ENCODE measurements at places on chromosomes 3 and 15.

DNA sequence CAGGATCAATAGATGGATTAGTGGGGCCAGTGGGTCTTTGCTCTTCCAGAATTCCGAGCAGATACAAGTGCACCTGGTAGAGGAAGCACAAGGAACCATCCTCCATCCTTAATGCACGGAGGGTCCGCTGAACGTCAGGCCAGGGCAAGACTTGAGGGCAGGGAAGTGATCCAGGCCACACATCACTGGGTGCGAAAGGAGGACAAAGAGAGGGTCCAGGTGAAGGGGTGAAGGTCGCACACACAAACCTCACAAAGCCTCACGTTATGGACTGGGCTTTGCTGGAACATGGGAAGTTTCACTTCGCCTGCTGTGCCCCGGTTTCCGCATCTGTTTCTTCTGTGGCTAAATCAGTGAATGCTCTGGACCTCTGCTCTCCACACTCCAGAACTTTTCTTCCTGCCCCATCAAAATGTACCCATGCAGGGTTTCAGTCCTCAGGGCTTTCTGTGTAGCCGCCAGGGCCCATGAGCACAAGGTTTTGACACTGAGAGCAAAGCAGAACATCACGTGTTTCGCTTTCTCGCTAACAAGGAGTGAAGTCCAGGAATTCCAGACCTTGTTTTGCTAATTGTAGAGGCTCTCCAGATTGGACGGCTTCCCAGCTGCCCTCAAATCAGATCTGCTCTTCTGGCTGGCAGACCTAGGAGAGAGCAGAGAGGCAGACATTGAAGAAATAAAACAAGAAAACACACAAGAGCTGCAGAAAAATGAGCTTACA, 56.3 kb downstream of the KLF15 start:
- DNase-seq, result no peak

GRCh38 chr15:69593981-69594966, 141.7 kb downstream of the RPLP1 start:
- no peak for DNase-seq

- no peak for DNase-seq
Observed at GRCh38 chr3:169241991-169242707, 421.4 kb downstream of the MECOM start.

DNA sequence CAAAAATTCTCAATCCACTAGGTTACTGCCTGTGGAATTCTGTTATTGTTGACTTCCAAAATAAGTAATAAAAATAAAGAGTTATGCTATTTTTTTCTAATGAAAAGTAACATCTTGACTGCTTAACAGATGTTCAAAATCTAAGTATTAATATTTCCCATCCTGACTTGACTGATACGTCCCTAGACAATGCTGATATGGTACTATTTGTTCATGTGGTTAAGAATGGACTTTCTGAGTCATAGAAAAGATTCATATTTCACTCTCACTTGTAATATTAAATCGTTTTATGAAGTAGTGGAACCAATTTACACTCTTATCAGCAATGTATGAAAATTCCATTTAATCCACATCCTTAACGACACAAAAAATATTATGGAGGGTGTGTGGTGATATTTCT, 104.8 kb upstream of the PLSCR5 start:
- no peak for DNase-seq

DNA sequence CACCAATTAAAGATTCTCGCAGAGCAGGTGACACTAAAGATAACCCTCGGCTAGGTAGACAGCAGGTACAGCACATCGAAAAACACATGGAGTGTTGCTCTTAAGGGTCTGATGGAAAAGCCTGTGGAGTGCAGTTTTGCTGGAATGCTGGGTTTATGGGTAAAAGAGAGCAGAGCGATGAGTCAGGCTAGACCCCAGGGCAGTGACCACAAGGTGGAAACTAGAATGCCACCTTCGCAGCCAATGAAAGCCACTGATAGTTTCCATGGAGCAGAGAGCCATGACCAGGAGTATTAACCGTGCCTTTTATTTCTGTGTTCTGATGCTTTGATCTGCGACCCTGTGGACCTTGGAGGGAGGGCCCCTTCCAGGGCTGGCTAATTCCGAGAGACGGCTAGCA, 149.8 kb downstream of the GABRB3 start:
- no peak for DNase-seq

- DNase-seq, result no peak
Observed at GRCh38 chr3:192916371-192917027, 1.2 kb downstream of the MB21D2 start.

- no peak for DNase-seq
Observed at GRCh38 chr15:59550956-59551355, 60.6 kb upstream of the GCNT3 start.

- DNase-seq, result no peak
Observed at GRCh38 chr3:132421832-132422231, 4.5 kb downstream of the DNAJC13 start.

DNA sequence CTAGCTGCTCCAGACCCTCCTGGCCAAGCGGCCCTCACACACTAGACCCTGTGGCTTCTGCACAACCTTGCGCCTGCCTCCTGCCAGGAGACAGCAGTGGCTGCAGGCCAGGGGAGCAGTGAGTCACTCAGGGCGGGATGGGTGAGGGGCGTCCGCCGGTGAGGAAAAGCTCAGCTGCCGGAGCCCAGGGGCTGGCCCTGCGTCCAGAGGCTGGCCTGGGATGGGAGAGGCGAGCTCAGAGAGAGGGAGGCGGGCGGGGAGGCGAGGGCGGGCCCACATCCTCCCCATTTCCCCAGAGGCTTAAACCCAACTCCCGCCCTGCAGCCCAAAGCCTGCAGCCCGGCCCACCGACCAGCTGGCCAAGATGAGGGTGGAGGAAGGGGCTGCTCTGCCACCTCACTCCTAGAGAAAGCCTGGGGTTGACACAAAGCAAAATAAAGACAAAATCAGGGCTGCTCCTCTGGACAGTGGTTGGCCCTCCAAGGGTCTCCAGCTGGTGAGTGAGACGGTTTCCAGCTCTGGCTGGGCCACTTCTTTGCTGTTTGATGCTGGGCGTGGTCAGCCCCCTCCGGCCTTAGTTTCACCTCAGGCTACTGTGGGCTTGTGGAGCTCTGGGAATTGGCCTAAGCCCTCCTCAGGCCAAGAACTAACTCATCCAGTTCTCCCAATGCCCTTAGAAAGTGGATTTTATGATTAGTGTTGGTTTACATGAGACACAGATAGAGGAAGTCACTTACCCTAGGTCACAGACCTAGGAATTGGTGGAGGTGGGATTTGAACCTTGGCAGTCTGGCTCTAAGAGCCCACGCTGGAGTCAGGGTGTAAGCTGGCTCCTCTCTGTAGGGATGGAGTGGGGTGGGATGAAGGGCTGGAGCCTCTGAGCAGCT, 50.6 kb downstream of the IQSEC1 start:
- no peak for DNase-seq

GRCh38 chr3:72784226-72784625, 64.0 kb downstream of the SHQ1 start:
- DNase-seq, result no peak

GRCh38 chr15:67173786-67174185, 80.7 kb downstream of the AAGAB start:
- no peak for DNase-seq

- DNase-seq, result no peak
Observed at GRCh38 chr15:68409736-68410370, 22.1 kb downstream of the ITGA11 start.

GRCh38 chr3:198032039-198032936, 72.3 kb downstream of the LMLN start:
- no peak for DNase-seq

- DNase-seq, result no peak
Observed at GRCh38 chr3:148791920-148792319, 35.7 kb upstream of the CPB1 start.

- DNase-seq, result no peak
Observed at GRCh38 chr3:24628523-24629258, 134.0 kb upstream of the THRB start.

DNA sequence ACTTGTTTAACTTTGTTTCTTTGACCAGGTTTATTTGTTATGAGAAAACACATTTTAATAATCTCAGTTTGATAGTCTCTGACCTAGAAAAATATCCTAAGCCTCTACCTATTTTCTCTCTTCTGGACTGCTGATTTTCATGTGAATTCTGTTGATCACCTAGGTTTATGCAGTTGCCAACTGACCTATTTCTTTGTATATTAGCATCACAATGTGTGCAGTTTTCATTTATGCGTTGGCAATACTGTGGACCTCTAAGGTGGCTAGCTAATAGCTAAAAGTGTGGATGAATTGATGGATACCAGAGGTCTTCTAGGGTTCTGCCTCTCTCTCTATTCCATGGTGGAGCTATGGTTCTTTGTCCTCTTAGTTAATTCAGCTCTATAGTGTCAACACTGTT, 72.1 kb downstream of the LRRC49 start:
- no peak for DNase-seq

- DNase-seq, result no peak
Observed at GRCh38 chr3:56370991-56371775, 97.1 kb downstream of the ERC2 start.

DNA sequence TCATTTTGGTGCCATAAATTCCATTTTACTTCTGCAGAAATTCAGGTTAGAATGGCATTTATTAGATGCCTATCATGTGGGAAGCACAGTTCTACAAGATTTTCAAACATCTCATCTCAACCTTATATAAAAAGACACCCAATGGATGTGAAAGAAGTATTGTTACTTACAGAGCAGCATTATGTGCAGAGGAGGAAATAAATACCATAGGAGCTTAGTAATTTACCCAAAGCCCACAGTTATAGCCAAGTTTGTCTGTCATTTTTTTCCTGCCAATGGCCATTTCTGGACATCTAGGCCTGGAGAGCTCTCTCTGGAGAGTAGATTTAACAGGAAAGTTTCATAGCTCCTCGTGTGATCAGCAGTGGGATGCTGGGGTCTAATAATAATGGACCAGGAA, 659.4 kb upstream of the NAALADL2 start:
- DNase-seq, result no peak

GRCh38 chr3:196872316-196872715, 4.6 kb downstream of the SENP5 start:
- no peak for DNase-seq

DNA sequence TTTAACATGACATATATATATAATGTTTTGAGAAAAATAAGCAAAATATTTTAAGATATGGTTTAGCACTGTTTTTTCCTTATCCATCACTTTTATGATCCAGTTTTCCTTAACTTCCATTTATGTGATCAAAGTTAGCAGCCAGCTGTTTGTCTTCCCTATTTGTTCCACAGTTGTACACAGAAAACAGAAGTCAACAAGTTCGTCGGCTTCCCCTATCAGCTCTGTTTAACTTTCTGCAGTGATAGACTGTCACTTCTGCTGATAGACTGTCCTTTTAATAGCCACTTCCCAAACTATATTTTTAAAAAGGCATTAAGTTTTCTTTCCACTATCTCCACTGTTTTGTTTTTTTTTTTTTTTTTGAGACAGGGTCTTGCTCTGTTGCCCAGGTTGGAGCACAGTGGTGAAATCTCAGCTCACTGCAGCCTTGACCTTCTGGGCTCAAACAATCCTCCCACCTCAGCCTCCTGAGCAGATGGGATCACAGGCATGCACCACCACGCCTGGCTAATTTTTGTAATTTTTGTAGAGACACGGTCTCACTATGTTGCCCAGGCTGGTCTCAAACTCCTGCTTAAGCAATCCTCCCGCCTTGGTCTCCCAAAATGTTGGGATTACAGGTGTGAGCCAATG, 7.2 kb downstream of the FSD2 start:
- no peak for DNase-seq

DNA sequence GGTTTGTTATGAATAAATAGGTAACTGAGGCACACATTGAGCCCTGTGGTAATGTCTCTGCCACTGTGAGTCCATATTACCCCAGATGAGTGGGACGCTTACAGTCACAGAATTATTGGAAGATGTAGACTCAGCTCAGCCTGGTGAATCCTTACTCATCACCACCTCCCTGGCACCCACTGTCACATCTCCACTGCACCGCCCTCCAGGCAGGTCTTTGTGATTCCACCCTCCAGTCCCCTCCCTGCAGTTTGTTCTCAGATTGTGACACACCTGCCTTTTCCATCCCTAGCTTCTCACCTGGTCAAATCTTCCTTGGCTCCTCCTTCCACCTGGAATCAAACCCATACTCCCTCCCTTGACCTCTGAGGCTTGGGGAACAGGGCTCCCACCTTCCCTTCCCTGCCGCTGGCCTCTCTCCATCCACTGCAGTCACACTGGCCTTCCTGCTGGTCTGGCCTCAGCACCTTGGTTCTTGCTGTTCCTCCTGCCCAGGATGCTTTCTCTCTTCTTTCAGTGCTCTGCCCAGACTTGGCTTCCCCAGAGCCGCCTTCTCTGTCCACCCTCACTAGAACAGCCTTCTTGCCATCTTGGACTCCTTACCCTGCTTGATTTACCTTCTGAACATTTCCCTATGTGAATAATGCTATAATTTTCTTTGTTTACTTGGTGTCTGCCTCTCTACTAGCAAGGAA, 9.4 kb downstream of the SLC6A20 start:
- DNase-seq, result no peak

DNA sequence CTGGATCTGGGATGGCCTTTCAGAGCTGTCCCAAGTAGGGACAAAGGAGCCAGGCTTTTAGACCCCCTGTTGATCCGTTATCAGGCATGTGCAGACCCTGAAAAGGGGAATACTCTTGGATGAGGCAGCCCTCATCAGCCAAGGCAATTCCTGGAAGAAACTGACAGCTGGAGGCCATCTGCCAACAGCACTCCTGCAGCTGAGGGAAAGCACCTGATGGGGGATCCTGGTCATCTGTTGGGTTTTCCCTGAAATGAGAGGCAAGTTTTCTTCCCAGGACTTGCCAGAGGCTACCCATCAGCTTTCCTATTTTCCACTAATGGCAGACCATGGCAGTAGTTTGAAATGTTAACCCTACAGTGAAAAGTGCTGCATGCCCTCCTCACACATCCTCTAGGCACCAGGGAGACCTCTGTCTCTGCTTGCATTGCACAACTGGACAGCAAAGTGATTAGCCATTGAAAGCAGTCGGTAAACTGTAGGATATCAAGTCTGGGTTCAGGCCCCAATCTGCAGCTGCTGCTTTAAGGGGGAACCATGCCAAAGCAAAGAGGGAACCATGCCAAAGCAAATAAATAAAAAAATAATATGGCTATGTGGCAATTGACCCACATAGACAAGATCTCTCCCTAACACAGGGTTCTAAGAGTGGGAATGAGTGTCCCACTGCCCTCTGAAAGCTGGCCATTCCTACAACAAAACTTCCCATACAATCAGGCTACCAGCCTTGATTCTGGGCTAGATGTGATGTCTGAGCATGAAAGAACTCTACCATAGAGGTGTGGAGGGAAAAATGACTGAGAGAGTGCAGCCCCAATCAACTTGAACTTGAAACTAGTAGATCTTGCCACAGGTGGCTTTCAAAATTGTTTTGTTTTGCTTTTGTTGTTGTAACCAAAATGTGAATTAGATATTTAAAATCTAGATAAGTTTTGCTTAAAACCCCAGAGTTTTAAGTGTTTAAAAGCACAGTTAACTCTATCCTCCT, 232.0 kb upstream of the STT3B start:
- no peak for DNase-seq

DNA sequence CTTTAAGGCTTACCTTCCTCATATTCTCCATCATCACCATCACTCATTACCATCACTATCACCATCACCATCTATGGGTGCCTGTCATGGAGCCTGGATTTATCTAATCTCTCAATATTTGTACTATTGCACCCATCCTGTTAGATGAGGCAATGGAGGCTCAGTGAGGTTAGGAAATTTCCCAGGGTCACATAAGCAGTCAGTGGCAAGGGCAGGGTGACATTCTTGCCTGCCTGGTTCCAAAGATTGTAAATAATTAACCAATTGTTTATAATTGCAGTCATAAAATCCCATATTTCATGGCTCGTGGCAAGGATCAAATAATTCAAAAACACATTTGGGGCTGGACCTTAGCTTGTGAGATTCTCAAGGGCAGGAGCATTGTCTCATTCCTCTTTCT, 55.2 kb downstream of the MGLL start:
- DNase-seq, result no peak

Data from CD8-positive, alpha-beta T cell (primary cell).